H4 (cell line): ENCODE measurements at places on chromosomes 7 and 10.

GRCh38 chr10:114308531-114309363 is 69.7 kb downstream of the VWA2 start:
- DNase-seq = no peak

DNA sequence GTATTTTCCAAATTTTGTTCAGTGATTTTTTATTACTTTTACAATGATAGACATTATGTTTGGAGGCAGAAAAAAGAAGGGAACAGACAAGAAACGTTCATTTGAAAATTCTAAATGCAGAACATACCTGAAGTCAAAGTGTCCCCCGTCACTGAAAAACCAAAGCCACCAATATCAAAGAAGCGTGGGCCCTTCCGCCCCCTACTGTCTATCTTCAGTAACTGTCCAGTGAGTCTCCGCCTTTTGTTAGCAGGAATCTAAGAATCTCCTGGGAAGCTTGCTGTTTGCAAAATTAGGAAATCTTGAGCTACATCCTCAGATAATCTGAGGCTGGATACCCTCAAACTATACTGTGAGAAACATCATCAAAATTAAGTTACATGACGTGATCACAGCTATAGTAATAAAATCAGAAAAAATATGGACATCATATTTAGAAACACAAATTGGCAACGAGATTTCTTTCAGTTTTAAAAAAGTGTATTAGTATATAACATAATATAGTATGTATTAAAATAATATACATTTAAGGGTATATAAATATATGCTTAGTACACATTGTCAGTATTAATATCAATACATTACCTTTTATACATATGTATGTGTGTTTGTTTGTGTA is 169.3 kb upstream of the AKR1E2 start:
- peak; percentile 52 for DNase-seq

DNA sequence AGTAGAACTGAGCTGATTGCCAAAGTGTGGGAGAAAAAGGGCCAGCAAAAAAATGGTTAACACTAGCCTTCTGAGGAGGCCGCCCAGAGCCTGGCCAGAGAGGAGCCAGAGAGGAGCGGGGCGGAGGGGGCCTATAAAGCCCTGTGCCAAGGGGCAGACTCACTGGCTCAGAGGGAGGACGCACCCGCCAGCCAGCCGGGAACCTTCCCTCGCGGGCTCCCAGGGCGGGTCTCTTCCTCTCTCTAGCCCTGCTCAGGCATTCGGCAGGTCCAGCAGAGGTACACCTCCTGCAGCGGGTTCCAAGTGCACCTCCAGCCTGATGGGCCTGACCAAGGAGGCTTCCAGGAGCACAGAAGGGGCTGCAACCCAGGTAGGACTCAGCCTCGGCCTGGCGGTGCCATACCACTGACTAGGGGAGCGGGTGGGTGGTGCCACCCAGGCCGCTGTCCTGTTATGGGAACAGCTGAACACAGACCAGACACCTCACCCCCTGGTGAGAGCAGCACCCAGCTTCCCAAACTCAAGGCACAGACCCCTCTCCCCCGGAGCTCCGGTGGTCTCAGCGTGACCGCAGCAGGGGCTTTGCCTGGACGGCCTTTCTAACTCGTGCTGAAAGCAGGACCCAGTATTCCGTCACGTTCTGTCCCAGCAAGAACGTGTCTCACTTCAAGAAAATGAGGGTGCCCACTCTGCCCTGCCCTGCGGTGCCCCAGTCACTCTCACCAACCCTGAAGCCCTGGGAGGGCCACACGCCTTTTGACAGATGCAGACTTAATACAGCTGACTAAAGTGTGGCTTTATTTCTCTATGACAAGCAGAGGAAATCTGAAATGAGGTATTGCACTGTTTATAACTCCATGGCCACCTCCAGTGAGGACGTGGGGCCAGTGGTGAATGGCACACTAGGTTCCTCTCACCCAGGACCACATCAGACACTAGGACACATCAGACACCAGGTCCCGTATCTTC is at the start of gene GPER1:
GPER1 (plus strand) TSS at position 162 of the 969 bp plus-strand sequence. CDS start 3,616 bp downstream, outside the sequence.
- peak; percentile 81 for DNase-seq

DNA sequence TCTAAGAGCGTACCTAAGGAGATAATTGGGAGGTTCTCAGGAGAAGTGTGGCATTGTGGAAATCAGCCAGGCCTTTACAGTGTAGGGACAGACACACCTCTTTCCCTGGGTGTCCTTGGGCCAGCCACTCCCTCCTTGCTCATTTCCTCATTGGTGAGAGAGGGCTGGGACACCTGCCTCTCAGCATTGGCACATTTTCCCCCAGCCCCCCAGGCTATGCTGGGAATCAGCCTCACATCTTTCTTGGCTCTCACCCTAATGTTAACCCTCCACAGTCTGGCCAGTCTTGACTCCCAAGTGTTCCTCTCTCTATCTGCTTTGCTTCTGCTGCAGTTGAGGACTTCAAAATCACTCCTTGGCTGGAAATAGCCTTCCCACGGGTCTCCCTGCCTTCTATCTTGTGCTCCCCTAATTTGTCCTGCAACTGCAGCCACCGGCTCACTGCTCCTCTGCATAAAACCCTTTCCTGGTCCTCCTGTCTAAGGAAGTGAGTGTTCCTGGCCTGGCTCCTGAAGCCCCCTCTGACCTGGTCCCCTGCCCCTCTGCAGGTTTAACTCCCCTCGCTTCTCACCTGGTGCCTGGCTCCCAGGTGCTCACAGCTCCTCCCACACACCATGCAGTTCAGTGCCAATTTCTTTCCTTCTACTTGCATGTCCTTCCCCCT is 15.8 kb downstream of the TBXAS1 start:
- DNase-seq = no peak
